ENCODE measurements at places on chromosomes 16 and 17. TPM values are rescaled to one million over a fixed set of nuclear protein-coding genes. Genes with fewer than 3 reads are reported as not detected.

Gene RAD51D
- 10.6 TPM for total RNA-seq

Gene ADAT1
- total RNA-seq = 32.6 TPM

Gene ASGR2
- 3.3 TPM for total RNA-seq

Gene SLC47A1
- 7.0 TPM for total RNA-seq

Gene ST6GALNAC1
- total RNA-seq = 0.93 TPM

Gene BAIAP3
- 1.3 TPM for total RNA-seq

Gene CBX1
- 34.0 TPM for total RNA-seq

Gene STX1B
- total RNA-seq = 1.5 TPM

Gene DHRS7C
- total RNA-seq = not detected

Gene SLC16A6
- 8.4 TPM for total RNA-seq

Gene NACA2
- total RNA-seq = not detected

Gene RAPGEFL1
- 10.1 TPM for total RNA-seq

Gene TMEM114
- total RNA-seq = not detected

Gene TNFRSF17
- total RNA-seq = not detected

Gene KCNH4
- 0.55 TPM for total RNA-seq

Gene PARD6A
- 3.9 TPM for total RNA-seq

Gene TEX19
- total RNA-seq = not detected

Gene EFTUD2
- total RNA-seq = 104 TPM

Gene SPATA32
- total RNA-seq = not detected

Gene TMC8
- total RNA-seq = 8.4 TPM

Gene TMEM235
- total RNA-seq = not detected

Gene IGF2BP1
- total RNA-seq = not detected

Gene VTN
- 2.1 TPM for total RNA-seq

Gene KCNAB3
- total RNA-seq = 1.3 TPM

Gene CCL18
- 51.9 TPM for total RNA-seq

Gene CHST5
- not detected for total RNA-seq

Gene ZNF597
- total RNA-seq = 2.4 TPM

Gene TNS4
- 0.16 TPM for total RNA-seq

Gene PRM2
- total RNA-seq = not detected

Gene SP6
- 1.9 TPM for total RNA-seq

Gene SULT1A1
- total RNA-seq = 36.2 TPM

Gene PLA2G10
- total RNA-seq = not detected

Gene GOSR2
- 60.8 TPM for total RNA-seq

Gene SPNS3
- total RNA-seq = not detected

Gene KPNA2
- total RNA-seq = 37.9 TPM

Gene JUP
- 16.2 TPM for total RNA-seq

Gene ITGAD
- 0.39 TPM for total RNA-seq

Gene FOXJ1
- total RNA-seq = 0.16 TPM

Gene CHST4
- total RNA-seq = 0.26 TPM

Gene TEDC2
- total RNA-seq = not detected

Gene GP1BA
- not detected for total RNA-seq

Measured in mesenteric fat pad (tissue), 1 donor.